ENCODE measurements at places on chromosomes 16 and 17.

DNA sequence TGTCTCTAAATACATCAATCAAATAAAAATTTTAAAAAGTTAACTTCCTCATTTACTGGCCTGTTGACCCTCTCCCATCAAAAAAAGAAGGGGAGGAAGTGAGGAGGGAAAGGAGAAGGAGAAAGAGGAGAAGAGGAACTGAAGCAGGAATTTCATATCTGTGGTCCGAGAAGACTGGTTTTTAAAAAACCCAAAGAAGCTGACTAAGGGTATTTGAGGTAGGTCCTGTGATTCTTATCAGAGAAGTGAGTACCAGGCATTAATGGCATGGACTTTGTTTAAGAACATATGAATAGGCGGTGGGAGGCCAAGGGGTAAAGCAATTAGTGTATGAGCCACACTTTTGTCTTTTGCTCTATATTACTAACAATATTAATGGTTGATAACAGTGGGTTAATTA is 2.0 kb downstream of the SLC46A1 start:
- DNase-seq: no peak

- no peak for DNase-seq
Measured at GRCh38 chr16:19909750-19910322, 25.2 kb upstream of the GPRC5B start.

DNA sequence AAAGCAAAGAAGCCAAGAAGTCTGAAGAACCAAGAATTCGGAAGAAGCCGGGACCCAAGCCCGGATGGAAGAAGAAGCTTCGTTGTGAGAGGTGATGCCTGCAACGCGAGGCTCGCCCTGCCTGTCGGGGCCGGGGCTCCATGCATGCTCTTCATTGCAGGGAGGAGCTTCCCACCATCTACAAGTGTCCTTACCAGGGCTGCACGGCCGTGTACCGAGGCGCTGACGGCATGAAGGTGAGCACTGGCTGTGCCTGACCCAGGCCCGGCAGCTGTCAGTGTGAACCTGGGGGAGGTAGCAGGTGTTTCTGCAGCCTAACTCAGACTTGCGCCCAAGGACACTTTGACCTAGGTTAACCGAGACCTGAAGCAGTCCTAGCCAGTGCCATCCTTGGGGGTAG is 12.0 kb downstream of the ZNF276 start:
- DNase-seq: no peak

DNA sequence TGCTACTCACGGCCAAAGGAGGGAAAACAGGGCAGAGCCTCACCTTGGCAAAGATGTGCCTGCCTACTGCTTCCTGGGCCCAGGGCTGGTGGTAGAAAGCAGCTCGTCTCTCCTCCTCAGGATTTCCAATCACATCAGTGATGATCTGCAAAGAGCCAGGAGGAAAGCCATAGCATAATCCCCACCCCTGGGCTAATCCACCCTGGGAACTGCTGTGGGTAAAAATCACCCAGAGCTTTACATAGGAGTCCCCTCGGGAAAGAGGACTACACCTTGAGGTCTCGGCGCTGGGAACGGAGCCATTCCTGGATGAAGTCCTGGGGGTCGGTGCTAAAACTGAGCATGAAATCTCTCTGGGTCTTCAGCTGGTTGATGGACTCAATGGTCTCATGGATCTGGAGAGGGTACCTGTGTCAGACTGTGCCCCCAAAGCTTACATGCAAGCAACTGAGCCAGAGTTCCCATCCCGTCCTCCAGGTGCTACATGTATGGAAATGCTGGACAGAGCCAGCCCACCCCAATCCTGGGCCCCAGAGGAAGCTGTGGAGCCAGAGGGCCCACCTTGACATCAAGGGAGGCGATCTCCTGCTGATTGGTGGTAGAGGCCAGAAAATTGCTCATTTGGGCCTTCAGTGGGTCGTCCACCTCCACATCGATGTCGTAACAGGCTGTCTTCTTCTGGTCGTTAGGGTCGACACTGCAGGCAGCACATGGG is 5.7 kb upstream of the FTSJ3 start:
- DNase-seq: no peak

GRCh38 chr16:70160821-70161220 is 12.8 kb upstream of the CLEC18C start:
- no peak for DNase-seq

GRCh38 chr16:57970970-57971369 is at the start of gene CNGB1:
TSS of gene CNGB1 (minus strand) at chr16:57971128. CDS start at chr16:57967286, 3,842 bp downstream.
- DNase-seq: no peak

GRCh38 chr16:55133654-55134053 is 190.3 kb upstream of the IRX6 start:
- DNase-seq: no peak

DNA sequence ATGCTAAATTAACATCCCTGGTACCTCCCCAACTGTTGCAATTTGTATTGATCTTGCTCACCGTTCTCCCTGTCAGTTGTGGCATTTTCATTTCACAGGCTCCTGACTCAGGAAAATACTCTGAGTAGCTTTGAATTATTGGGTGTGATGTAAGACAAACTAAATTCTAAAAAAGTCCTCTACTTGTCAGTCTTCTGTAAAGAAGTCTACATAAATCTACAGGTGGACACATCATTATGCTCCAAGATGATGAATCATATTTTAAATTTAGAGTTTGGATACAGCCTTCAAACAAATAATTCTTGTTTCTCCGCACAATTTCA is 47.2 kb downstream of the MARCHF10 start:
- no peak for DNase-seq

DNA sequence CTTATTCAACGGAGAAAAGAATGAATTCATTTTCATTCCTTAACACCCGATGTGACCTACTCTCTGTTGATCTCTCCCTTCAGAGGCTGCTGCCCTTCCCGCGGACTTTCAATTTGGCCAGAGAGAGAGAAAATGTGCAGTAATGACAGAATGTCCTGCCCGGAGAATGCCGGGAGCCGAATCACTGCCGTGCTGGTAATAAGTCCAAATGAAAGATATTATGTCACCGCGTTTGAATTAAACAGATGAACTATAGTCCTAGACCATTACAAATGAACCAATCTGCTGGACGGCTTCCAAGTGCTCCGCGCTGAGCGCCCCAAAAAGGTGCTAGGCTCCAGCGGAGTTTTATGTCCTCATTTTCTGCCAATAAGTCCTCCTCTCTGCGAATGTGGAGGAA is 14.7 kb upstream of the C16orf82 start:
- DNase-seq: no peak

DNA sequence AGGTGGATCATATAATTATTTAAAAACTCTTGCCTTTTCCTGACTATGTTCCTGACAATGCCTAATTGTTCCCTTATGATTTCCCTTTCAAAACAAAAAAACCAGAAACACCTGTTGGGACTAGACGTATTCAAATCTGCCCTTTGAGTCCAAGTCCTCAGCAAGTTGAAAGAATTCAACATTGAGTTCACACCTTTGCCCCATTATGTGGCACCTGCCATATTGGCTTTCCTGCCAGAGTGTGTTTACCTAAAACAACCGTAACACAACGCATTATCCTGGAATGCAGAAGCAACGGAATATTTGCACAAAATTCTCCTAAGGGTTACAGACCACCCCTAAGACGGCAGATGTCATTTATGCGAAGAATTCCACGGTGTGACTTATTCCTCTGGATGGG is 105.9 kb downstream of the ZFHX3 start:
- DNase-seq: no peak

GRCh38 chr16:58086381-58087208 is 42.6 kb downstream of the CFAP20 start:
- no peak for DNase-seq

DNA sequence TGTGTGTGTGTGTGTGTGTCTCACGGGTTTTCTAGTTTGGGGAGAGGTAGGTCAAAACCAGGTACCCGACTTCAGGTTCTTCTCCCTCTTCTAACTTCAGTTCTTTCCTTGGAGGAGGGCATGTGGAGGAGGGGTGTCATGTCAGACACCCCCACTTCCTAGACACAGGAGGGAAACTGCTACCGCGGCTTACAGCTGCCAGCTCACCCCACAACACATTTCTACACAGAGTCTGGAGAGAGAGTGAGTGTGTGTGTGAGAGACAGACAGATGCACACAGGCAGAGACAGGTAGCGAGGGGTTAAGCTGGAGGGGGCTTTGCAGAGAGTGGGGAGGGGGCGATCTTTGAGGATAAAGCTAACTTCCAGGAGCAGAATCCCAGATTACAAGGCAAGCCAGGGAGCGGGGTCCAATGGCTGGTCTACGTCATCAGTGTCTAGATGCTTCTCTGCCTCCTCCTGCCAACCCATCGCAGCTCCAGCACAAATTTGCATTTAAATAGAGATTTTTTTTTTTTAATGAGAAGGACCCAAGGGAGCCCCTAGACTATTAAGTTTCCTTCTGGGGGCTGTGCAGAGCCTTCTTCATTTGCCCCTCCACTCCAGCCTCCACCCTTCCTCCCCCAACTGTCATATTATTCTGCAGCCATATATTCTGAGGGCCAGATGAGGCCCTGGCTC is 48.9 kb downstream of the MRM1 start:
- DNase-seq: no peak

DNA sequence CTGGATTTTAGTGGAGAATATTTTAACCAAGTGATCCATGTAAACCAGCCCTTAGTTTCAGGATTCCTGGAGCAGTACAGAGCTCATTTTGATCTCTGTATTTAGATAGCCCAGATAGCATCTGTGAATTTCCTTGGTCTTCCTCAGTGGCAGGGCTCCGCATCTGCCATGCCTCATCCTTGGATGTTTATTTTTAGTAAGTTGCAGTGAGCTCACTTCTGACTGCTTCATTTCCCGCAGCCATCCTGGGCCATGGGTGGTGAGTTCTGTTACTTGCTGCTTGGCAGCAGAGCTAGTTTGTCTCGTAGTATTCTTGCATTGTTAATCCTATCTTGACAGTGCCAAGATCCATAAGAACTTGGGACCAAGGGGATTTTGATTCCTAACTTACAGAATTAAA is 33.7 kb downstream of the IST1 start:
- no peak for DNase-seq

DNA sequence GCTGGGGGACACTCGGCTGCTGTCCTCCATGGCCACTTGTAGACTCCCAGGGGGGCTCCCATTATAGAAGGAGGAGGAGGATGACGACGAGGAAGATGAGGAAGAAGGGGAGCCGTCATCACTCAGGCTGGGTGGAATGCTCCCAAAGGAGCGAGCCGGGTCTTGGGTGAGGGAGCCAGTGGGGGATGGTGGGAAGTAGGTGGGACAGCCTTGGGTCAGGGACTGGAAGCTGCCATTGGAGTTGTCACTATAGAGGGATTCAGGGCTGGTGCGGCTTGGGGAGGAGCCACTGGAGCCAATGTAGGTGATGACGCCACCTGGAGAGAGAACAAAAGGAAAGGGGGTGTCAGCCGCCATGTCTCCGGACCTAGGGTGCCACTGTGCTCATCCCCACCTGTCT is 3.3 kb downstream of the NR1D1 start:
- no peak for DNase-seq

- DNase-seq: no peak
Measured at GRCh38 chr17:66392783-66393437, 90.5 kb downstream of the PRKCA start.

DNA sequence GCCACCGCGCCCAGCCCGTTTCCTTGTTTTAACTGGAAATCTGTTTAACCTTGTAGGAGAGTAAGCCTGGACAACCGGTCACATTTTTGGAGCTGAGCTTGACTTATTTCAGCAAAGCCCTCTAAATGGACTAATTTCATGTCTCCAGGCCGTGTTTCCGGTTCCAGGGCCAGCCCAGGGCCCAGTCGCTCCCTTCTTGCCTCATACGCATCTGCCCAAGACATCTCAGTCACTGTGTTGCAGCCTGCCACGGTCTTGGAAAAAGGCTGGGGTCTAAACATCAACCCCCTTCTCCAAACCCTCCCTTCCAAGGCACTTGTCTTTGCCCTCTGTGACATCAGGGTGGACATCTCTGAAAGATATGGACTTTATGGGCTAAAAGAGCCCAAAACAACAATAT is 18.9 kb downstream of the PLEKHG4 start:
- DNase-seq: no peak

- peak; percentile 28 for DNase-seq
Measured at GRCh38 chr16:86095906-86096485, 197.0 kb downstream of the IRF8 start.

GRCh38 chr17:15946611-15947120 is 1.7 kb downstream of the ADORA2B start:
- no peak for DNase-seq

GRCh38 chr16:58219432-58219831 is 21.5 kb upstream of the CSNK2A2 start:
- DNase-seq: no peak

- no peak for DNase-seq
Measured at GRCh38 chr17:50149091-50149416, 1.4 kb downstream of the PPP1R9B start.

DNA sequence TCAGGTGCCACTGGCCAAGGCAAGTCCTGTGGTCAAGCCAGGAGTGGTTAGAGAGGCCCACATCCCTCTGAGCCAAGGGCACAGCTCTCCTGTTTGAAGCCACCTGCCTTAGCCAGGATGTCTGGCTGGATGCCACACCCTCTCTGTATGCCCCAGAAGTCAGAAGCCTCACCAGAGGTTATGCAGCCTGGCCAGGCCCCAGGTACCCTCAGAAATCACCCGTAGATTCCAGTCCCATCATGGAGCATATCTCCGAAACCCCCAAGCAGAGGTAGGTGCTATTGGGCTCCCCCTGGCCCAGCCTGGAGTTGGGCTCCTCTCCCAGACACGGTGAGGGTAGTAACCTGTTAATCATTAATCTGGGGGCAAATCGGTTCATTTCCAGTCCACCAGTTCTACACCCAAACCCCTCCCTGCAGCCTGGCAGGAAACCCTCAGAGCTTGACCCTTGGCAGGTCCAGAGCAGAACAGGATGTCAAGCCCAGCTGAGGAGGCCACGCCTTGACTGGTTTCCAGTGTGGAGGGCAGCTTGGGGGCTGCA is 60.6 kb upstream of the TMEM97 start:
- no peak for DNase-seq

GRCh38 chr16:75679366-75679765 is 2.6 kb upstream of the CPHXL2 start:
- DNase-seq: no peak

Measured in suprapubic skin (tissue), 4 donors.